ENCODE measurements at places on chromosomes 16 and 17.

DNA sequence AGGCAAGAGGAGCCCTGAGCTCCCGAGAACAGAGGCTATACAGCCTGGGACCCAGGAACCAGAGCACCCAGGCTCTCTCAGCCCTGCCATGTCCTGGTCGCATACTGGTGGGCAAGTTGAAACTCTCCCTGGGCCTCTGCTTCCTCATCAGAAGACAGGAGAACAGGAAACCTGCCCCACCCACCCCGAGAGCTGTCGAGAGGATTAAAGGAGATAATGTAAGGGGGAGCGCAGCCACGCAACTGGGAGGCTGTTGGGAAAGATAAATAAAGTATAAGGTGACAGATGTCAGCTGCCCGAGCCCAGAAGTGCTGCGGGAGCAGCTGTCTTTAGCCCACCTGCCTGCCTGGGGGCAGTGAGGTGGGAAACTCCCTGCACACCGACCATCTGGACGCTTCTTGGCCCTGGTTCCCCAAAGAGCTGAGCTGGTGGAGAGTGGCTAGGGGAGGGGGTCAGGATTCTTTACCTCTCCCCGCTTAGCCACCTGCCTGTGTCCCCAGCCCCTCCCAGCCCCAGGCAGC, 6.8 kb downstream of the KIF19 start:
- no peak for DNase-seq

DNA sequence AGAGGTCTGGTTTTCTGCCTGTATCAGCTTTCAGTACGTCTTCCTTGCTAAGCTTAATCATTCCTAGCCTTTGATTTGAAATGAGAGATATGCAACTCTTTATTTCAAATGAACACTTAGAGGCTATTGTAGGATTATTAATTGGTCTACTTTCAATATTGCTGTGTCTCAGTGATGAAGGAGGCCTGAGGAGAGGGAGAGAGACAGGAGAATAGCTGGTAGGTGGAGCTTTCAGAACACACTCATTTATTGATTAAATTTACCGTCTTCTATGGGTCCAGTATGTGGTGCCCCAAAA, 187.0 kb downstream of the BCAS3 start:
- DNase-seq = no peak

DNA sequence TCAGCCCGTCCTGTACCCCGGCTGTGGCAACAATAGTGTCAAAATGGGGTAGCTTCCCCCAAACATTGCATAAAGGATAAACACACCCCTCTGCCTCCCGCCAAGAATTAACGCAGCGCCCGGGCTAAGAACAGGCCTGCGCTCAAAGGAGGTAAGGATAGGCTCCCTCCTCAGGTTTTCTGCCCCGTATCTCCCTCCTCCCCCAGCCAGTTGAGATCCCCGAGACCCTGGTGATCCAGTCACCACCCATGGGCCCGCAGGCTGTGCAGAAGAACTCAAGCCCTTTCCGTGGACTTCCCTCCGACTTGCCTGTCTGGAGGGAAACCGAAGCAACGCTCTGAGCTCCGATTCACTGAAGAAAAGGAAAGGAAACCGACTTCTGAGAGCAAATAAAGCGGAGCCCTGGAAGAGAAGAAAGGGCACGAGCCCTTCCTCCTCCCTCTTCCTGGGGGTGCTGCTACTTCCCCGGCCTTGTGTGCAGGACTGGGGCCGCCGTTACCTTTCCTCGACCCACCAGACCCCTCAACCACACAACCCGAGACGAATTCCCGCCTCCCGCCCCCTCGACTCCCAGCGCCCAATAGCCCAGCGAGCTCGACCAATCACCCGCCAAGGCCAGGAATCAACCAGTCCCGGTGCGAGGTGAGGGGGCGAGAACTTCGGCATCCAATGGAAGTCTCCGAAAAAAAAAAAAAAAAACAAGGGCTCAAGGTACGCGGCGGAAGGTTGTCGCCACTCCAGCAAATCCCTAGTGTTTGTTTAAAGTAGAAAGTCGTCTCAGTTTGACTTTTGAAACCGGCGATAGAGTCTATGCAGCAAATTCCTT, at the start of gene BRIP1:
Gene BRIP1, minus strand, starts transcription at position 554 of the 826 bp plus-strand sequence. CDS start 1,989 bp downstream, outside the sequence.
- peak; percentile 96 for DNase-seq

DNA sequence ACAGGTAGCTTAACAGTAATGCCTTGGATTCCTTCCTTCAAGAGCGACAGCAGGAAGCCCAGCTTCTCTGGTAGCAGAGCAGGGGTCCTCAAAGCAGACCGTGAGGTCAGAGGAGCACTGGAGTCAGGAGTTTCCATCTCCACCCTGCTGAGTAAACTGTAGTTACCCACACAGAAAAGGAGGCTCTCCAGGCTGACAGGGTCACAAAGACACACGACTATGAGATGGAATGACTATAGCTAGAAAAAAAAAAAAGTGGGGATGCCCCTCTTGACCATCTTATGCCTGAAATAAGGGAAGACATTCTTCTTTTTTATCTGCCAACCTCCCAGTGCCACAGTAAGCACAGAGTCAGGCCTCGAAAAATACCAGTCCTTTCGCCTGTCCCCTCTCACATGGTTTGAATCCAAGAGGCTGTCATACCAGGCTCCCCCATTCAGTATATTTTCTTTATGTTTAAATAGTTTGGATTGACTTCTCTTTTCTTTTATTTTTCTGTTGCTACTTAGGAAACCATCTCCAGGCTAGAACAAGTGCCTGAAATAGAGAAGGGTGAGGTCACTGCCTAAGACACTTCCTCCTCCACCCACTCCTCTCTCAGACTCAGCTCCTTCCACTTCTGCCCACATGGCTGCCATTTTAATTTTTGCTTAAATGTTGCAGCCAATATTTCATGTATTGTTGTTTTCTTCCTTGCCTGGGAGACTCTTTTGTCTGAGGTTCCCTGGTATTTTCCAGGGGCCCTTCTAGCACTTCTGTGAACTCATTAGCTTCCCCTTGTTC, 707.4 kb downstream of the MAF start:
- no peak for DNase-seq

DNA sequence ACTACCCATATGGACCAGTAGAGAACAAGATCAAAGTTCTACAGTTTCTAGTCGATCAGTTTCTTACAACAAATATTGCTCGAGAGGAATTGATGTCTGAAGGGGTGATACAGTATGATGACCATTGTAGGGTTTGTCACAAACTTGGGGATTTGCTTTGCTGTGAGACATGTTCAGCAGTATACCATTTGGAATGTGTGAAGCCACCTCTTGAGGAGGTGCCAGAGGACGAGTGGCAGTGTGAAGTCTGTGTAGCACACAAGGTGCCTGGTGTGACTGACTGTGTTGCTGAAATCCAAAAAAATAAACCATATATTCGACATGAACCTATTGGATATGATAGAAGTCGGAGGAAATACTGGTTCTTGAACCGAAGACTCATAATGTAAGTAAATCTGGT, 29.1 kb downstream of the BPTF start:
- DNase-seq = no peak

DNA sequence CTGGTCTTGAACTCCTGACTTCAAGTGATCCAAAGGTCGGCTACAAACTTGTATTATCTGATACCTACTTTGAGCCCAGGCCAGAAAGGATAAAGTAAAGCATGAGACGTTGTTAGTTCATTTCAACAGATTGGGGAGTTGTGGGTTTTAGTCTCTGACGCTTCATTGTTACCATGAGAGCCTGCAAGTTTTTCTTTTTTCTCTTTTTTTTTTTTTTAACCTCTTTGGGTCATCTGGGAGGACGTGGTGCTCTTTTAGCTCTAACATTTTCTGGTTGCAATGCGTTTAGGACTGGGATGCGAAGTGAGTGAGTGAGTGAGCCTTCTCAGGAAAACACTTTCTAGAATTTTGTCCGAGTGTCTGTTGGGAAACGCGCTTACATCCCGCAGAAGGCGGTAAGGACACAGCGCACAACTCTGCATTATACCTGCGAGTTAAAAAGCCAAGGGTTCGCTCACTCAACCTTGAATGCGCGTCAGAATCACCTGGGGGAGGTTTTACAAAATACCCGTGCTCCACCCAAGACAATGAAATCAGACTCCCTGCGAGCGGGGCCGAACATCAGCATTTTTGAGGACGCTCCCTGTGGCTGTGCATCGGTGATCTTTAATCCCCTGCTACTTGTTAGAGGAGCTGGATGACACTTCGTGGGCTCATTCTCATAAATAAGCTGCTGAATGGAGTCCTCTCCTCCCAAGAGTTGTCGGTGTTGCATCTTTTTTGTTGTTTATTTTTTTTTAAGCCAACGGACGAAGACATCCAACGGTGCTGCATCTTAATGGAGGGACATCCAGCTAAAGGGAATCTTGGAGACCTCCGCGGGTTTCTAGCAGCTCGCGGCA, 629 bp upstream of the RNF135 start:
- DNase-seq = peak; percentile 14

DNA sequence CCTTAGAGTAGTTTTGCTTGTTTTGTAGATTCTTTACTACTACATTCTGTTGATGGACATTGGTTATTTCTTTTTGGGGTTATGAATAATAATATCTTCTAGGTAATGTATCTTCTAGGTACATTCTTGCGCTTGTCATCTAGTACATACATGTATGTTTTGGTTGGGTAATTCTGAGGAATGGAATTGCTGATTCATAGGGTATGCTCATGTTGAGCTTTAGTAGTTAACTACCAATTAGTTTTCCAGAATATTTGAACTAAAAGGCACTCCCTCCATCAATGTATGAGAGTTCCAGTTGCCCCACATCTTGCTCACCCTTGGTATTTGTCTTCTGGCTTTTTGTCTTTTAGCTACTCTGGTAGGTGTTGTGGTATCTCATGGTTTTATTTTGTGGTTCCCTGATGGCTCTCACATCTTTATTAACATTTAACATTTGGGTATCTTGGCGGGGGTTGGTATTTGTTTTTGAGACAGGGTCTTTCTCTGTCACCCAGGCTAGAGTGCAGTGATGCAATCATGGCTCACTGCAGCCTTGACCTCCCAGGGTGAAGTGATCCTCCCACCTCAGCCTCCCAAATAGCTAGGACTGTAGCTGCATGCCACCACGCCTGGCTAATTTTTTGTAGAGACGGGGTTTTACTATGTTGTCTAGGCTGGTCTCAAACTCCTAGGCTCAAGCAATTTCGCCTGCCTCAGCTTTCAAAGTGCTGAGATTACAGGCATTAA, 47.1 kb downstream of the SLC6A4 start:
- DNase-seq = no peak

Measured in AG08395 (cell line).